Endothelial cell (in vitro differentiated cells): ENCODE measurements at places on chromosomes 7 and 10.
A peak's percentile ranks its signal among the peaks of the same experiment; 100 is the strongest.

- no peak for DNase-seq
Observed at GRCh38 chr7:150400788-150401423, 21.8 kb downstream of the ZNF775 start.

DNA sequence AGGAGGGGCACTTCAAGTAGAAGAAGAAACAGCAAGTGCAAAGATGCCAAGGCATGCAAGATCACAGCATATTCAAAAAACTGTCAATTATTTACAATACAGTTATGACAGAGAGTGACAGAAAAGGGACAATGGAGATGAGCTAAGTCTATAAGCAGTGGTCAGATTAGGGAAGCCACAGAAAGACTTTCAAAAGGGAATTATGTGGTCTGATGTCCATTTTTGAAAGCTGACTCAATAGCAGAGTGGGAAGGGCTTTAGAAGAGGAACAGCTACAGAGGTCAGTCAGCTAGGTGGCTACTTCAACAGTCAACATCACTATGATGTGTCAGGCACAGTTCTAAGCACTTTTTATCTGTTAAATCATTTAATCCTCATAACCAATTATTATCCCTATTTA, 45.2 kb upstream of the SPOCK2 start:
- DNase-seq = no peak

GRCh38 chr10:19043431-19043830, 5.2 kb upstream of the MALRD1 start:
- DNase-seq = no peak

- DNase-seq = no peak
Observed at GRCh38 chr10:18409599-18410397, 241.6 kb downstream of the NSUN6 start.

GRCh38 chr7:150685219-150686029, at the start of gene GIMAP2:
Gene GIMAP2 (plus strand): TSS chr7:150685706. CDS start chr7:150687060, 1,354 bp downstream.
- no peak for DNase-seq

GRCh38 chr7:134140889-134141867, 14.0 kb downstream of the LRGUK start:
- peak; percentile 71 for DNase-seq

DNA sequence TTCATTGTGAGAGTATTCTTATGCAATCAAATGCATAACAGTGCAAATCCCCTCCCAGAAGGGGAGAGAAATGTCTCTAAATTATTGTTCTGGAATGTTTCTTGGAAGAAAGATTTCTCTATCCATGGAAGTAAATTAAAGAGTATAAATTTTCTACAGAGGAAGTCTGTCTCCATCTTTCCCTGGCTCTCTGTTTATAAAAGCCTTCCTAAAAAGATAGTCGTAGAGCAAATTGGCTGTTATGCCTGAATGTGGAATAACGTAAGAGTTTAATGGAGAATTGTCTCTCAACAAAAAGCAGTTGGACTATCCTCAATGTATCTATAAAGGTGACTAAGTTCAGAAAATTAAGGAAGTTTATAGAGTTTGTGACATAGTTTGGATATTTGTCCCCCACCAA, 76.3 kb downstream of the GNAT3 start:
- no peak for DNase-seq

GRCh38 chr7:27105301-27106031, 3.0 kb upstream of the HOXA2 start:
- no peak for DNase-seq

GRCh38 chr7:31734456-31734855, 47.4 kb downstream of the PPP1R17 start:
- DNase-seq = no peak

GRCh38 chr7:41732843-41733306, 30.0 kb upstream of the INHBA start:
- no peak for DNase-seq

DNA sequence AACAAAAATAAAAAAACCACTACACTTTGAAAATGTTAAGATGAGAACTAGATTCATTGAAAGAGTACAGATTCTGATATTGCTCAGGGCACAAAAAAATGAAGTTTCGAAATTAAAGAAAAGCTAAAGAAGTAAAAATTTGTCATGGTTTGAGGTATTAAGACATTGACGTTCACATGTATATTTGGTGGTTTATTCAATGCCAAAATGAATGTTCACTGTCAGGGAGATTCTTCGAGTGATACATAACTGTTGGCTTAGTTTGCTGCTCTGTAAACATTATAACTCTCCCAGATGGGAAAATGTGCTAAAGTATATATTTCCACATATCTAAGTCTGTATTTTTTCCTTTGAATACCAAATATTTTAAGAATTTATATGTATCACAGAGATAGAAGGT, 345.0 kb downstream of the SEMA3D start:
- no peak for DNase-seq

DNA sequence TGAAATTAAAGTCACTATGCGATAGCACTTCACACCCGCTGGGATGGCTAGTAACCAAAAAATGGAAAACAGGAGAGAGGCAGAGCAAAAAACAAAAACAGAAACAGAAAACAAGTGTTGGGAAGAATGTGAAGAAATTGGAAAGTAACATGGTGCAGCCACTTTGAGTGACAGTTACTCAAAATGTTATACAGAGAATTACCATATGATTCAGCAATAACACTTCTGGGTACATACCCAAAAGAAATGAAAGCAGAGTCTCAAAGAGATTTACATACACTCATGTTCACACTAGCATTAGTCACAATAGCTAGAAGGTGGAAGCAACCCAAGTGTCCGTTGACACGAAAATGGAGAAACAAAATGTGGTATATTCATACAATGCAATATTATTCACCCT, 88.6 kb upstream of the KCNIP2 start:
- no peak for DNase-seq

- no peak for DNase-seq
Observed at GRCh38 chr10:69633673-69634635, 3.9 kb downstream of the FAM241B start.
